ENCODE measurements at places on chromosomes 4 and X.

DNA sequence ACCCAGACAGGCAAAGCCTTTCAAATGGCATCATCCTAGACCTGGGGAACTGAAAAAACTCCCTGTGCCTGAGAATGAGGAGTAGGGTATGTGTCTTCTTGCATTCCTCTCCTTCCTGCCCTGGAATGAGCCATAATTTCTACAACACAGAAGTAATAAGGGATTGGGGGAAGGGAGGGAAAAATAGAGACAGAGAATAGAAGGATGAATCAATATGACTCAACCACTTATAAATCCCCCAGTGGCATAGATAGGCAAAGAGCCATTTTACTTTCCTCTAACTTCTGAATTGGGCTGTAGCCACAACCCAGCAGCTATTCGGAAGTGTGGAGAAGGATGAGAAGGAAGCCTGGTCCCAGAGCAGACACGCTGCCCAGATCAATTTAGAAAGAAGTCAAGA lies 99.9 kb downstream of the NHS start:
- no peak for DNase-seq

GRCh38 chr4:187075514-187075913 lies 351.9 kb upstream of the FAT1 start:
- no peak for DNase-seq

GRCh38 chr4:56410247-56411062 lies 23.2 kb upstream of the AASDH start:
- no peak for DNase-seq

- DNase-seq, result no peak
Measured at GRCh38 chr4:78777576-78777940, 1.4 kb downstream of the BMP2K start.

DNA sequence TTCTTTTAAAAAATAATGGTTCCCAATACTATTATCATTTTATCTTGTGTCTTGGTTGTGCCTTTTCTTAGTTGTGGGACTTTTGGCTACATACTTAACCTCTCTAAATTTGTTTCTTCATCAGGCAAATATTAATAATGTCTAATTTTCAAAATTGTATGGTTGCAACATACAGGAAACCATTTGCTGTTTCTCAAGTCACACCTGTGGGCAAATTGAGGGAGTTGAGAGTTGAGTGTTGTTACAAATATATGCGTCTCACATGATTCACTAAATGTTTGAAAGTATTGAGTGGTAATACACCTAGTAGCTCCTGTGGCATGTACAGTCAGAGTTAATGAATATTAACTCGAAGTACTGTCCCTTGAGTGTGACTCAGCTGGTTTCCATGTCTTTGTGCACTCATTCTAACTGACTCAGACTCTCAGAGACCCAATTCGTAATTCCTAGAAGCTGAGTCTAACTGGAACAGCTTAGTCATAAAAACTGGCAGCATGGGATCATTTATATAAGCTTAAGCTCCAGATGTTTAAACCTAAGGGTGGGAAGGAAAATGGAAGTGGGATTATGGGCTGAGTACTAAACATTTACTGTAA lies 802.4 kb downstream of the TRIML1 start:
- no peak for DNase-seq

- DNase-seq, result no peak
Measured at GRCh38 chrX:44843318-44843702, 511 bp upstream of the DUSP21 start.

- no peak for DNase-seq
Measured at GRCh38 chr4:964346-965025, 8.9 kb downstream of the DGKQ start.

DNA sequence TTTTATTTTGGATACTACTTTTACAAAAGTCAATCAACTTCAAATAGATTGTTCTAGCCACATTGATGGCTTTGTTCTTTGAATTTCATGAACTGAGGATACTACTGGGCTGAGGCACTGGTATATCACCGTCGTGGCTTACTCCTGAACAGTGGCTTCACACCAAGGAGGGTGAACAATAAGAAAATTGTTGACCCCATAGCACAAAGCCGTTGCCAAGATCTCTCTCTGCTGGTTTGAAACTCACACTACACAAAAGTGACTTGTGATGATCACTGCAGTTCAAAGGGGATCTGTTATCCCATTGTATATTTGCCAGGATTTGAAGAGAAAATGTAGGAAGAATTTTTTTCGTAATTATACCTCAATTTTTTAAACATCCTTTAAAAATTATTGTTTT lies 119.6 kb downstream of the PDLIM5 start:
- no peak for DNase-seq

GRCh38 chr4:38090455-38091246 lies 130.5 kb downstream of the PTTG2 start:
- DNase-seq, result no peak

DNA sequence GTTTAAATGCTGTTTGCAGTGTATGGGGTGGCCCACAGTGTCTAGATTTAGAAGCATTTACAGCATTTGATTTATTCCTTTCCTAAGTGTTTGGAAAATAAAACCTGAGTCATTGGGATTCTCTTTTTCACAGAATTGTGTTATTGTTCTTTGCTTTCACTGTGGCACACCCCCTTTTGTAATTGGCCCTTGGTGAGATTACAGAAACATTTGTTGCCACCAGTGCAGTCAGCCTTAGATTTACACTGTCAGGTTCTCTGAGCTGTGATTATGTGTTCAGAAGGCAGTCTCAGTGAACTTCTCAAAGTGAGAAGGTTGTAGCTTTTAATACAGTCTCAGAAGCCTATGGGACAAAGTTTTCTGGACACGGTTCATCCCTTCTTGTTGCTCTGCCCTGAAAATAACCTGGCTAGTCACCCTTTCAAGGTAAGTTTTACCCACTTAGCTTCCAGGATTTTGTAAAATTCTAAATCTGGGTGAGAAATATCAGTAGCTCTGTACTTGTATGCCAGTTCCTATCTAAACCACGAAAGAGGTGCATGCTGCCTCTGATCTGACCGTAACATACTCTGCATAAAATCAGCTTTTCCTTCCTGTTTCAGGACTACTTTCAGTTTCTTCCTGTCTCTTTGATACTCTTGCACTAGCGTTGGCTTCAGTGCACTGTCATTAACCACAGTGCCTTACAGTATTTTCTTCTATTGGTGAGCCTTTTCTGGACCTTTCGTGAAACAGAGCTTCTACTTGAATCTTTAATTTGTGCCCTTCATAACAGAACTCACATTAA lies 12.6 kb downstream of the RUFY3 start:
- peak; percentile 42 for DNase-seq

Data from KG1 (cell line).